ENCODE measurements at places on chromosomes 6 and 20.

GRCh38 chr6:74073429-74073828 is 377.4 kb downstream of the CD109 start:
- DNase-seq: no peak

DNA sequence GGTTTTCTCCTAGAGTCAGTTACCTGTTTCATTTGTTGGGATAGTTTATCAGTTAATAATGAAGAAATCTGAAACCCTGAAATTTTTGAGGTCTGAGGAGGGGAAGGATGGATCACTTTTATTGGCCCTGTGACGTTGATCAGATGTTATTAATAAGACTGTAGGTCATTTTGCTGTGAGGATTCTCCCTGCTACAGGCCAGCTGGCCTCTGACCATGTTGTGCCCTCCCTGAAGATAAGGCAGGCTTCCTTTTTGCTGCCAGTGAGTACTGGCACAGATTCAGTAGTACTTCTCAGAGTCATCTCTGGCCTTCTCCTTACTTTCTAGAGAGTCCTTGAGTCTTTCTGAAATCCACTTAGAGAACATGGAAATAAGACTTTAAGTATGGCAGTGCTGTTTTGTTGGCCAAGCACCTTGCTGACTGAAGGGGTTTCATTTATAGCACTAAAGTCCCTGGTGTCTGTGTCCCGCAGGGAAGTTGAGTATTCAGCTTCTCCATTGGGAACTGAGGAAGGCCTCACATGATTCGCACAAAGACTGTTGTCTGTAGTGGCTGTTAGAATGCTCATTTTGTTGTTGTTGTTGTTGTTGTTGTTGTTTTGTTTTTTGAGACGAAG is 202.6 kb downstream of the DTNBP1 start:
- no peak for DNase-seq

GRCh38 chr20:40860487-40860902 is 168.1 kb upstream of the TOP1 start:
- no peak for DNase-seq

DNA sequence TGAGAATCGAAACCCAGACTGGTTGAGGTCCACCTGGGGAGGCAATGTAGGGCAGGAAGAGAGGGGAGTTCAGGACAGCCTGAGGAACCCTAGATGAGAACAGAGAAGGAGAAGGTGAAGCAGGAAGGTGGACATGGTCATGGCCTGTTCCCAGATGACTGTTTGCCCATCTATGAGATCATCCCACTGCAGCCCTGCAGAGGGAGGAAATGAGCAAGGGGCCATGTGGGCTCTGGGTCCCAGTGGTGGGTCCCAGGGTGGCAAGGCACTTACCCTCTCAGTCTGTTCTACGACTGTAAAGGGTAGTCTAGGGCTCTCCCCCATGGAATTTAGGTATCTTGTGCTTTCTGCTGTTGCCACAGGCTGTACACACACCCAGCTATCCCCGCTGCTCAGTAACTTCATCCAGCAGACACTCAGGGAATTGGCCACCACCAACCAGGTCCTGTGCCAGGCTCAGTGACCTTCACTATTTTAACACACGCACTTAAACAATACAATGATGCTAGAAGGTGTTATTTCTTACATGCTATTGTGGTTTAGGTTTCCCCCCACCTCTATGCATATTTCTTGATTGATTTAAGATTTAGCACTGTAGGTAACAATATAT is 89.8 kb downstream of the TOX2 start:
- no peak for DNase-seq

All from hematopoietic multipotent progenitor cell treated with erythropoietin and hydrocortisone succinate and interleukin-3 and kit ligand, for 17 days (in vitro differentiated cells).